Uterus (tissue), 4 donors: ENCODE measurements at places on chromosomes 2 and 18. TPM values are rescaled to one million over a fixed set of nuclear protein-coding genes. Genes with fewer than 3 reads are reported as not detected.
A peak's percentile ranks its signal among the peaks of the same experiment; 100 is the strongest.

GRCh38 chr2:217402761-217403383 is 543.0 kb upstream of the TNP1 start:
- peak; percentile 89 for DNase-seq
- H3K27ac ChIP-seq, result peak overlapping the region; percentile 85
- no peak overlapping the region for H3K4me3 ChIP-seq
- H3K36me3 ChIP-seq, result no peaks in the 10 kb centered on the region

DNA sequence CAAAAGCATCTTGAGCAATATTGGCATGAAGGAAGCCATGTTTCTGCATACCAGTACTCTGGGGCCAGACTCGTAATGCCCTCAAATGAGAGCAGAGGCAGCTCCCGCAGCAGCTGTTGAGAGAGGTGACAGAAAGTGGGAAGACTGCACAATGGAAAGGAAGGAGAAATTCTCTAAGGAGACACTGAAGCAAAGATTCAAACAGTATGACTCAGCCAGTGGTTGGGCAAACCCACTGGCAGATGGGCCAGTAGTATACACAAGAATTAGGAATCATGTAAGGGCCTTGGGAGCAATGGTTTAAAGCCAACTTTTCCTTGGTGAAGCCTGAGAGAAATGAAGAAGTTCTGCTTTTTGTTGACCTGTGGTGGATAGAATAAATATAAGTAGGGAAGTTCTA is 2092.7 kb upstream of the PIK3C3 start:
- H3K4me1 ChIP-seq, result no peaks in the 10 kb centered on the region
- H3K27ac ChIP-seq, result no peak overlapping the region
- no peak for DNase-seq
- no peaks in the 10 kb centered on the region for H3K36me3 ChIP-seq
- H3K4me3 ChIP-seq, result no peak overlapping the region

- H3K4me3 ChIP-seq, result no peak overlapping the region
- DNase-seq, result no peak
- no peak overlapping the region for H3K27ac ChIP-seq
- H3K36me3 ChIP-seq, result no peaks in the 10 kb centered on the region
- H3K27me3 ChIP-seq, result no peaks in the 10 kb centered on the region
Observed at GRCh38 chr2:66982766-66983165, 414.4 kb upstream of the ETAA1 start.

GRCh38 chr18:79506191-79507075 is 110.7 kb downstream of the NFATC1 start:
- H3K4me3 ChIP-seq, result peak overlapping the region; percentile 40
- peak overlapping the region; percentile 87 for H3K27ac ChIP-seq
- H3K4me1 ChIP-seq, result peaks cover 9% of the 10 kb centered on the region
- H3K27me3 ChIP-seq, result no peaks in the 10 kb centered on the region

DNA sequence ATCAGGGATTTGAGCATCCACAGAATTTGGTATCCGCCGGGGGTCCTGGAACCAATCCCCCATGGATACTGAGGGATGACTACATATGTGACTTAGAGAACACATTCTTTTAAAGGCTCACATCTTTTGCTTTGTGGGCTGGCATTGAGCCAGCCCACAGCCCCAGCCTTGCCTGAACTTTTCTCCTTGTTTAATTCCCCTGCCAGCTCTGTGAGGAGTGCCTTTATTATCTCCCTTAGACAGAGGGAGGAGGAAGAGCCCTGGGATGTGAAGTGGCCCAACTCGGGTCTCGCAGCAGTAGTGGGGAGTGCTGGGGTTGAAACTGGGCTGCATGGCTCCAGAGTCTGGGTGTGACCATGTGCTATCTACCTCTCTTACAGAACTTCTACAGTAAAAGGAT is 7.6 kb downstream of the TTC39C start:
- H3K27ac ChIP-seq, result no peak overlapping the region
- H3K36me3 ChIP-seq, result no peaks in the 10 kb centered on the region

- no peak overlapping the region for H3K4me3 ChIP-seq
- no peak overlapping the region for H3K27ac ChIP-seq
- DNase-seq, result no peak
- H3K27me3 ChIP-seq, result no peaks in the 10 kb centered on the region
- no peaks in the 10 kb centered on the region for H3K36me3 ChIP-seq
Observed at GRCh38 chr18:74351354-74351753, 35.7 kb downstream of the C18orf63 start.

- H3K4me1 ChIP-seq, result no peaks in the 10 kb centered on the region
- no peak overlapping the region for H3K4me3 ChIP-seq
- DNase-seq, result no peak
- H3K27ac ChIP-seq, result no peak overlapping the region
Observed at GRCh38 chr2:61221819-61222218, 59.8 kb downstream of the C2orf74 start.

- H3K4me3 ChIP-seq, result no peak overlapping the region
- H3K36me3 ChIP-seq, result no peaks in the 10 kb centered on the region
- no peaks in the 10 kb centered on the region for H3K27me3 ChIP-seq
- no peak for DNase-seq
Observed at GRCh38 chr2:196131949-196132925, 39.1 kb downstream of the STK17B start.

DNA sequence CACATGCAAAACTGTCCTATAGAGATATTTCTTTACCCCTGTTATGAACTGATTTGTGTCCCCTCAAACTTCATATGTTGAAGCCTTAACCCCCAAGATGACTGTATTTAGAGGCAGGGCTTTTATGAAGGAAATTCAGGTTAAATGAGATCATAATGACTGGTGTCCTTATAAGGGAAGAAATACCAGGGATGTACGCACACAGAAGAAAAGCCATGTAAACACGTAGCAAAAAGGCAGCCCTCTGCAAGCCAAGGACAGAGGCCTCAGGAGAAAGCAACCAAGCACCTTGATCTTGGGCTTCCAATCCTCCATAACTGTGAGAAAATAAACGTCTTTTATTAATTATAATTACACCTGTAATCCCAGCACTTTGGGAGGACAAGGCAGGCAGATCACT is 101.3 kb upstream of the NDUFV2 start:
- no peaks in the 10 kb centered on the region for H3K27me3 ChIP-seq
- no peak overlapping the region for H3K4me3 ChIP-seq
- no peaks in the 10 kb centered on the region for H3K36me3 ChIP-seq

- H3K4me1 ChIP-seq, result no peaks in the 10 kb centered on the region
- no peak overlapping the region for H3K4me3 ChIP-seq
- H3K27ac ChIP-seq, result peak overlapping the region; percentile 43
- H3K27me3 ChIP-seq, result no peaks in the 10 kb centered on the region
- DNase-seq, result no peak
Observed at GRCh38 chr2:54642677-54643430, 80.6 kb upstream of the EML6 start.

DNA sequence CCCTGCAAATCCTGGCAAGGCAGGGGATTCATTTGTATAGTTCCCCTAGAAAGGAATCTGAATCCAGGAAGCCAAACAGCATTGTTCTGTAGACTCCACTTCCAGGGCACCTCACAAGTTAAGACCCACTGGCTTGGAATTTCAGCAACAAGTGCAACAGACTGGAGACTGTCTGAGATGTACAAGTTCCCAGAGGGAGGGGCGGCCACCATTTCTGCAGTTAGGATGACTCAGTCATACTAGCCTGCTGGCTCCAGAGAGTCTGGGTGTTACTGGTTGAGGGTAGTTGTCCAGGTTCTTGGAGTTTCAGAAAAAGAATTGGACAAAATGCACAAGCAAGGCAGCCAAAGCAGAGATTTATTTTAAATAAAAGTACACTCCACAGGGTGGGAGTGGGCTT is 384.2 kb downstream of the DSC3 start:
- H3K27ac ChIP-seq, result no peak overlapping the region
- H3K27me3 ChIP-seq, result no peaks in the 10 kb centered on the region
- no peaks in the 10 kb centered on the region for H3K36me3 ChIP-seq

DNA sequence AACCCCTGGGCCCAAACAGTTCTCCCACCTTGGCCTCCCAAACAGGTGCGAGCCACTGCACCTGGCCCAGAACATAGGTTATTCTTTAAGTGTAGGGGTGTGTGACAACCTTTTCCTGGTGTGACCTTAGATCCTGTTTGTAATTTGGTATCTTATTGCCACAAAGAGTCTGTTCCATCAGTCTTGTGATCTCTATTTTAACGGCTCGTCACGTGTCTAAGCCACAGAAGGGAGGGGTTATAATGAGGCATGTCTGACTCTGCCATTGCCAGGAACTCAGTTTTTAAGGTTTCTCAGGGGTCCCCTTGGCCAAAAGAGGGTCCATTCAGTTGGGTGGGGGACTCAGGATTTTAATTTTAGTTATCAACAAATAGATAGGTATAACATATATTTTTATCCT is 4.4 kb upstream of the ALS2 start:
- H3K27me3 ChIP-seq, result no peaks in the 10 kb centered on the region
- no peaks in the 10 kb centered on the region for H3K36me3 ChIP-seq
- no peaks in the 10 kb centered on the region for H3K4me1 ChIP-seq
- no peak overlapping the region for H3K27ac ChIP-seq
- H3K4me3 ChIP-seq, result no peak overlapping the region

DNA sequence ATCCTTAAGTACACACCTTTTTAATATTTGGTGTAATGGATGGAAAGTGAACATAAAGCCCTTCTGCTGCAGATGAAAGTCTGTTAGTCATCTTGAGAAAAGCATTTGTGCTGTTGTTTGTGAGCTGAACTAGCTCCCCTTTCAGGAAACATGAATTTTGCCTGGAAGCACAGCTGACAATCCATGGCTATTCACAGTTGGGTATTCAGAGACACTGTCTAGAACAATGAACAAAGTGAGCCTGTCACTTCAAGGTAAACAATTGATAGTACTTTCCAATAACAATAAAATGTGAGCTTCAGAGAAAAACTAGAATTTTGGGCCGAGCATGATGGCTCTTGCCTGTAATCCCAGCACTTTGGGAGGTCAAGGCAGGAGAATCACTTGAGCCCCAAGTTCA is 6.8 kb upstream of the EFHD1 start:
- no peaks in the 10 kb centered on the region for H3K4me1 ChIP-seq
- H3K27ac ChIP-seq, result no peak overlapping the region
- DNase-seq, result no peak
- H3K27me3 ChIP-seq, result no peaks in the 10 kb centered on the region
- H3K4me3 ChIP-seq, result no peak overlapping the region
- H3K36me3 ChIP-seq, result no peaks in the 10 kb centered on the region

DNA sequence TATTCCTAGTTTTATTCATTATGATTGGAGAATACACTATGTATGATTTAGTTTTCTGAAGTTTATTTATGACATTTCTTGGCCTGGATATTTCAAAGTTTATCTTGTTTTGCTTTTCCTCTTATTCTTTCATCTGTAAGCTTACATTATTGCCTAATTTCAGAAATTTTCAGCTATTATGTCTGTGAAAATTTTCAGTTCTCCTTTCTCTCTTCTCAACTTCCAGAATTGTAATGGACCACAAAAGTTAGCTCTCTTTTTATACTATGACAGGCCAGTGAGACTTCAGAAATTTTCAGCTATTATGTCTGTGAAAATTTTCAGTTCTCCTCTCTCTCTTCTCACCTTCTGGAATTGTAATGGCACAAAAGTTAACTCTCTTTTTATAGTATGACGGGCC is 97.2 kb upstream of the SCN7A start:
- H3K4me3 ChIP-seq, result no peak overlapping the region
- no peak overlapping the region for H3K27ac ChIP-seq
- no peaks in the 10 kb centered on the region for H3K36me3 ChIP-seq
- H3K4me1 ChIP-seq, result no peaks in the 10 kb centered on the region

- no peak overlapping the region for H3K27ac ChIP-seq
- H3K27me3 ChIP-seq, result no peaks in the 10 kb centered on the region
- H3K4me3 ChIP-seq, result no peak overlapping the region
Observed at GRCh38 chr2:109478906-109479493, 134.8 kb downstream of the SEPTIN10 start.

DNA sequence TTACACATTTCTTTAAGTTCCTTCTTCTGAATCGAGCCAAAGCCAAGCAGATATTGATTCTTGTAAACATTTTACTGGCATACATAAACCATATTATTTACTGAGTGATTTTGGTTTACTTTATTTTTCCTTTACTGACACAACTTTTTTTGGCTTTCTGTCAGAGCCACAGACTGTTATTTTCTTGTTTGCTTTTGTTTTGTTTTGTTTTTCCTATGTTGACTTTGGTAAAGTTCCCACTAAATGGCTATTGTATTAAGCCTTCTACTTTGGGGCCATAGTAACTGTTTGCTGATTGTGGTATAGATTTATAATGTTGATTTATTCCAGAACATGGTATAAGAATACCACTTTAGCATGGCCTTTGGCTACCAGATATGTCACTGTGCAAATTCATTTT is 419.4 kb downstream of the DCDC2C start:
- H3K27ac ChIP-seq, result no peak overlapping the region
- H3K4me3 ChIP-seq, result no peak overlapping the region
- DNase-seq, result no peak
- no peaks in the 10 kb centered on the region for H3K4me1 ChIP-seq
- no peaks in the 10 kb centered on the region for H3K36me3 ChIP-seq

DNA sequence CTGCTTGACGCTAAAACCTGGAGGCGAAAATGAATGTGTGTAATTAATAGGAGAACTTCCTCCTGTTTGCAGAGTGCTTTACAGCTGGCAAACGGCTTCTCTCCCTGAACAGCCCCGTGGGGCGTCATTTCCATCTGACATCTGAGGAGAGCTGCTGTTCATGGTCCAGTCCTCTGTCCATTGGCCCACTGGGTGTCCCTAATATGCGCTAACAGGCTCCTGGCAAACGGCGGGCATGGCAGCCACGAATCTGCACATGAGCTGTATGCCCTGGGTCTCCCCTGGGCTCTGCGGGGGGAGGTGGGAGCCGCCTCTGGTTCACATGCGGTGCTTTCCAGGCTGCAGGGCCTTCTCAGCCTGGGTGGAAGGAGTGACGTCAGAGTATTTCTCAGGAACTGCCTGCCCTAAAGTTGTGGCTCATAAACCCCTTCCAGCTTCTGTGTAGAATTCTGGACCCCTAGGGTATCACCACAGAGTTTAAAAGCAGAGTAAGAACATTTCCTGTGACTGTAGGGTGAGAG is 73.2 kb downstream of the LRRFIP1 start:
- no peak overlapping the region for H3K4me3 ChIP-seq
- peaks cover 66% of the 10 kb centered on the region for H3K4me1 ChIP-seq
- no peaks in the 10 kb centered on the region for H3K27me3 ChIP-seq
- H3K27ac ChIP-seq, result peak overlapping the region; percentile 98

DNA sequence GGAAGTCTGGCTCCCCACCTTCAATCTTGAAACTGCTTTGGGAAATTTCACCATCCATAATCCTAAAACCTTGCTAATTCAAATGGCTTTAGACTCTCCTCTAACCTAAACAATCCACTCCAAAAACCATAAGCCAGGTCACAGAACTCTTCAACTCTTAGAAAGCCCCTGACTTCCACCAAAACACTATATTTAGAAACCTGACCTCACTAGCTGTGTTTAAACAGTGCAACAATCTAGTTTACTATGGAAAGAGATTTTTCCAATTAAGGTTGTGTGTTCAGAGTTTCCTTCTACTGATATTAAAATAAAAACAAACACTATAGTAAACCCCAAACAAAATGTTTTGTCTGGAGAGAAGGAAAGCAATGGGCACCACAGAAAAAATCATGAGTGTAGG is 308.1 kb downstream of the OSR1 start:
- peaks cover 5% of the 10 kb centered on the region for H3K4me1 ChIP-seq
- no peak for DNase-seq
- no peak overlapping the region for H3K4me3 ChIP-seq
- H3K27me3 ChIP-seq, result no peaks in the 10 kb centered on the region
- no peaks in the 10 kb centered on the region for H3K36me3 ChIP-seq

GRCh38 chr18:21714474-21714873 is 9.9 kb upstream of the ABHD3 start:
- H3K27me3 ChIP-seq, result no peaks in the 10 kb centered on the region
- DNase-seq, result no peak
- H3K4me3 ChIP-seq, result no peak overlapping the region
- no peak overlapping the region for H3K27ac ChIP-seq
- no peaks in the 10 kb centered on the region for H3K4me1 ChIP-seq
- no peaks in the 10 kb centered on the region for H3K36me3 ChIP-seq

The C2orf76 gene
- total RNA-seq, result 24.7 TPM

The ANKRD44 gene
- total RNA-seq, result 14.4 TPM

The ERFE gene
- total RNA-seq, result not detected

The KIF5C gene
- total RNA-seq, result 2.4 TPM

The GALNT14 gene
- not detected for total RNA-seq

The FOXD4L1 gene
- total RNA-seq, result not detected

The MSGN1 gene
- total RNA-seq, result not detected
